ENCODE measurements at places on chromosomes 5 and 9. TPM values are rescaled to one million over a fixed set of nuclear protein-coding genes. Genes with fewer than 3 reads are reported as not detected.

DNA sequence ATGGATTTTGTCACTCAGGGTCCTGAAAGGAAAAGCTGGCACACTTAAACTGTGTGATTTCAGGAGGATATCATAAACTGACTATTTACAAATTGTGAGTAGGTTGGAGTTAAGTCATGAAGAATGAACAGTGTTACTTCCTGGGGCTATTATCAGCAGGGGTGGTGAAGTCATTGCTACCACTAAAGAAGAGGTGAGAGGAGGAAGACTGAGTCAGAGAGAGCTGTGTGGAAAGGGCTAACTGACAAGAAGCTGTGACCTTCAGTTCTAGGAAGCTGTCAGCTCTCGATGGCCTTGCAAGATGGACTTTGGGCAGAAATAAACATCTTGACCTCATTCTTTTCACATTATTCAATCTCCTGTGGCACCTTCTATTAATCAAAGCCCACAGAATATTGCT lies 72.3 kb upstream of the STARD4 start:
- ATAC-seq: peak; percentile 73

The PLCXD3 gene
- total RNA-seq: not detected

DNA sequence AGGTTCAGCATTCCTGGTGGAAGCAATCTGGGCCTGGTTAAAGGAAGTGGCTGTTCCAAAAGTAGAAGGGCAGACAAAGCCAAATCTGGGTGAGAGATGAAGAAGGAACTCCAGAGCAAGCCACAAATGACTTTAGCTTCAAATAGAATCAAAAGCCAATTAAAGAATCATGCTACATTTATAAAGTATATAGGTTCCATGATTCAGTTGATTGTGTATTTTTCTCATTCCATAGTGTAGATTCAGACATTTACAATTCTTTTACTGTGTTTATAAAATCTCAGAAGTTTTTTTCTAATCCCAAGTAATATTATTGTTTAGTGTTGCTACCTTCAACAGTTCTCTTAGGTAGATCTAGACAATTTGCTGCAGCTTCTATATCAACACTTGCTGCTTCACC lies 262.0 kb downstream of the PLK2 start:
- no peak for ATAC-seq

- no peak for ATAC-seq
Observed at GRCh38 chr5:167822241-167822640, 469.2 kb upstream of the WWC1 start.

DNA sequence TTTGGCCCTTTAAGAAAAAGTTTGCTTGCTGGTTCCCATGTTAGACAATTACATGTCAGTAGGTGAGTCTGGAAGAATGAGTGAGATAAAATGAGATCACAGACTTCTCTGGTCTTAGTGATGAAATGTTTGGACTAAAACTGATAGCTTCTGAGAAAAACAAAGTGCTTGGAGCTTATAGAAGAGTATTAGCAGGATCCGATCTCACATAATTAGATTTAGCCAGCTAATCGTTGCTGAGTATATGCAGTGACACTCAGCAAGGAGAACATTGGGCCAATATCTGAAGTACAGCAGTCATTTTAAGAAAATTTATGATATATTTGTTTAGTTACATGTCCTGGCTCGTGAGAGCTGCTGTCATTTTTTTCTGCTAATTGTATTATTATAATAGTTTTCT lies 135.8 kb downstream of the SNCAIP start:
- no peak for ATAC-seq

DNA sequence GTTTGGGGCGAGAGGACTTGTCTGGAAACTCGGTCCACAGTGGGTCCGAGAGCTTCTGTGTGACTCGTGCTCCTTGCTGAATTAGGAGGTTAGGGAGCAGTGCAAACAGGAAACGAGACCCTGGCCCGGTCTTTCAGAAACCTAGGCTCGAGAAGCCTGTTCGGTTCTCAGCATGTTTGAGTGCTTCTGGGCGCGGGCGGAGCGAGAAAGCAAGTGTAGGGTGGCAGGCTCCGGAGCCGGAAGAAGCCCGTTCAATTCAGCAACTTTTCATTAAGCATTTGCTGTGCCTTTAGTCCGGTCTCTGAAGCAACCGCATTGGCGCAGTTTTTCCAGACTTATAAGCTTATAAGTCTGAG lies 547 bp downstream of the CLTA start:
- no peak for ATAC-seq

DNA sequence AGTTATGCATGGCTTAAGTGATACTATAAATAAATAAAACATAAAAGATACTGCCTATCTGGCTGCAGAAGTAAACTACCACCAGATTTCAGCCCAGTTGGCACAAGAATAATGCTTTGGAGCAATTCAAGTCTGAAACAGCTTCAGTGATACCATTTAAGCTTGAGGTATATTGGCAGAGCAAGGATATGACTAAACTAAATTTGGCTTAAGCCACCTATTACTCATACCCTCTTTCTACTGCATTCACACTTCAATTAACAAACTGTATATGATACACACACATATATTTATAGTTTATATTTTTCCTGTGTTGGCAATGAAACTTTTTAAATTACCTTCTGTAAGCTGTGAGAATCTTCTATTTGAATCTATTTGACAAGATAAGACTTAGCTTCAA lies 431.9 kb downstream of the ANXA1 start:
- no peak for ATAC-seq

GRCh38 chr5:166553778-166554177 lies 1737.7 kb upstream of the WWC1 start:
- no peak for ATAC-seq

The CCL28 gene
- 11.4 TPM for total RNA-seq

All from activated T-helper 17 cell treated with anti-CD3 and anti-CD28 coated beads, Interleukin-2, amount 50 U/mL, for 72 hours (primary cell).